ENCODE measurements at places on chromosomes 2 and 18. TPM values are rescaled to one million over a fixed set of nuclear protein-coding genes. Genes with fewer than 3 reads are reported as not detected.

Gene CNDP2
- total RNA-seq = 68.5 TPM

Gene ASIC4
- 0.46 TPM for total RNA-seq

Gene CNTNAP5
- not detected for total RNA-seq

Gene TMEM17
- total RNA-seq = 2.6 TPM

Gene LCT
- total RNA-seq = 0.03 TPM

Gene CPSF3
- total RNA-seq = 39.7 TPM

Gene TMEM237
- 41.0 TPM for total RNA-seq

Gene OXER1
- not detected for total RNA-seq

Gene DDX18
- 45.6 TPM for total RNA-seq

Gene SULT1C2
- 0.23 TPM for total RNA-seq

Gene CD226
- total RNA-seq = 0.69 TPM

Gene TXNDC2
- total RNA-seq = not detected

Gene CD8B2
- total RNA-seq = not detected

Gene LIPG
- 5.5 TPM for total RNA-seq
